Urinary bladder (tissue), 4 donors: ENCODE measurements at places on chromosomes 16 and 17.

DNA sequence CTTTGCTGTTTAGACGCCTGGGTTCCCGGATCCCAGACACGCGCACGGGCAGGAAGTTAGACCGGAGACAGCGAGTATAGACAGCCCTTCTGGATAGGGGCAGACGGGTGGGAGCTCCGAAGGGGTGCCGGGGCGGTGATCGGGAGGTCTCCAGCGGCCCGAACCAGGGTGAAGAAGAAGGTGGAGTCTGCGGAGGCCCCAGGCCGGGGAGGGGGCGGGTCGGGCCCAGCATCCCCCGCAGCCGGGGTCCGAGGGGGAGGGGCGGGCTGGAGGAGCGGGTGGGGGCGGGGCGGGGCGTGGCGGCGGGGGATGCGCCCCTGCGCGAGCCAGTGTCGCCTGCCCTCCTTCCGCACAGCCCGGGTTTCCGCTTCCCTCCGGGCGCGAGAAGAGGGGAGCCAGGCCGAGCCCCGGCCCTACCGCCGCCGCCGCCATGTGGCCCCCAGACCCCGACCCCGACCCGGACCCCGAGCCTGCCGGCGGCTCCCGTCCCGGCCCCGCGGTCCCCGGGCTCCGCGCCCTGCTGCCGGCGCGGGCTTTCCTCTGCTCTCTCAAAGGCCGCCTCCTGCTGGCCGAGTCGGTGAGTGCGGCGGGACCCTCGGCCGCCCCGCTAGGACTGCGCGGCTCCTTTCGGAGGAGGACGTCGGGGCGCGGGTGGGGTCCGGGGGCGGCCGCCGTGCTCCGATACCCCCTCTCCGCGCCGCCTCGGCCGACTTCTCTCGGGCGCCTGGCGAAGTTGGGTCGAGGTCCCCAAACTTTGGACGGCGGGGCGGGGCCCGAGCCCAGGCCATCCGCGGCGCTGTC, at the start of gene CMTM3:
Gene CMTM3 (plus strand): TSS at position 329 of the 801 bp plus-strand sequence. CDS start 102 bp downstream, at position 431.
- peak; percentile 55 for DNase-seq

DNA sequence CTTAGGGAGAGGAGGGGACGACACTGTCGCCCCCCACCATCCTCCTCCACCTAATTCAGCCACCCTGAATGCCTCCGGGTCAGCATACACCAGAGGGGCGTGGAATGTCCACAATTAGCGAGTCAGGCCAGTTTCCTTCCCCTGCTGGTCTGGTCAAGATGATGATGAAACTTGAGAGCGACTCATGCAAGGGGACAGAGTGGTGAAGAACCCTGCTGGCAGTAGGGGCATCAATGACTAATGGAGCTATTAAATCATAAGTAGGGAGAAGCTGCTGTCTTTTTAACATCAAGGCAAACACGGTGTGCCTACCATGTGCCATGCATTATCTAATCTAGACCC, 7.2 kb downstream of the SPACA3 start:
- no peak for DNase-seq

DNA sequence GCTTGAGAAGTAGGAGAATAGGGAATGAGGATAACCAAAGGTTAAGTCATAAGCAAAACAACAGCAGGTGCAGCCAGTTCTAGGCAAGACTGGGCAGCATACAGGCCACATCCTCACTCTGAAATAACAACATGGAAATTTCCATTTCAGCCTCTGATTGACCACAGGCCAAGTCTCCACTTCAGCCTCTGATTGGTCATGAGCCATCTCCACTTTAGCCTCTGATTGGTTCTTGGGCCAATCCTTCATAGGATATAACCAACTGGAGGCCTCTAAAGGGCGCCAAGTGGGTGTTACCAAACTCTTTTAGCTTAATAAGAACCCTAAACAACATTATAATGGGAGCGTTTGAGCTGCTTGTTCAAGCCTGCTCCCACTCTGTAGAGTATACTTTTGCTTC, 512.0 kb downstream of the NPIPA7 start:
- no peak for DNase-seq

DNA sequence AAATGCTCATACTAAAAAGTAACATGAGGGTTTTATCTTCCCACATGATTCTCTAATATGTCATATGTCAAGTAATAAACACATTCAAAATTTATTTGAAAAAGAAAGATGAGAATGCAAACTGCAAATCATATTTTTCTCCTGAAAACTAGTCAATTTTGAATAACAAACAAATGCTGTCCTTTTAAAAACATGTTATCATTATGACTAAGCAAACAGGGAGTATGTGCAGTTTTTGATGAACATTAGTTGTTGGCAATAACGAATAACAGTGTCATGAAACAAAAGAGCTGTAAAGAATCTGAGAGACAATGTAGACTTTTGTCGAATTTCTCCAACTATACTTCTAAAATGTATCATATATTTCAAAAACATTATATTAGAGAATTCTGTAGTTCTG, 34.8 kb downstream of the RPGRIP1L start:
- DNase-seq = no peak

GRCh38 chr17:64447526-64447925, 1.4 kb upstream of the MILR1 start:
- no peak for DNase-seq

DNA sequence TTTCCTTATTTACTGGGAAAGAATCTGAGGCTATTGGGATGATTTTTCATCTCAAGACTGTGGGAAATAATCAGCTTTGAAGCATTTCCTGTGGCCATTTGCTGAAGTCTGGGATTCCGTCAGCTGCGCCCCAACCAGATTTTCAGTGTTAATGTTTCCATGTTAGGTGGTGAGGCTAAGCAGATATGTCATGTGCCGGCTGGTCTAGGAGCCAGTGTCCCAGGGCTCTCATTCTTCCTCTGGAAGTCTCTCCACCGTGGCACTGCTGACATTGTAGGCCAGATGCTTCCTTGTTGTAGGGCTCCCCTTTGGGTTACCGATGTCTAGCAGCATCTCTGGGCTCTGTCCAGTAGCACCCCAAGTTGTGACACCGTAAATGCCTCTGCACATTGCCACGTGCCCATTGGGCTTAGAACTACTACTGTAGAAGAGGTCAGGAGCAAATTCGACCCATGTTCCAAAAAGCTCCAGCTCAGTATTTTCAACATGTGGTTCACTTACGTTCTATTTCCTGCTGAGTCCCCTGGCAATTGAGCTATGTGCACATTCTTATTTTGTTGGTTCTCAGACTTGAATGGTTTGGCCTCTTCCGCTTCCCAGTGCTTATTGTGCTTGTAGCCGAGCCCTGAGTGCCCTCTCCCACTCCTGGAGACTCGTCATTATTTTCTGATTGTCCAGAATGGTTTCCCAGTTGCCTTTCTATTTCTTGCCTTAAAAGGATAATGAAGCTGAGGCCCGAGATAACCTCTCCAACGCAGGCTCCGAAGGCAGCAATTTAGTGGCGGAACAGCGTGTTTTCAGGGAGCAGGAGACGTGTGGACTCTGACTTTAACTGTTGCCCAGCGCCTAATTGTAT, 82.2 kb downstream of the SPECC1 start:
- no peak for DNase-seq

- no peak for DNase-seq
Observed at GRCh38 chr16:49148410-49148809, 133.2 kb downstream of the CBLN1 start.

DNA sequence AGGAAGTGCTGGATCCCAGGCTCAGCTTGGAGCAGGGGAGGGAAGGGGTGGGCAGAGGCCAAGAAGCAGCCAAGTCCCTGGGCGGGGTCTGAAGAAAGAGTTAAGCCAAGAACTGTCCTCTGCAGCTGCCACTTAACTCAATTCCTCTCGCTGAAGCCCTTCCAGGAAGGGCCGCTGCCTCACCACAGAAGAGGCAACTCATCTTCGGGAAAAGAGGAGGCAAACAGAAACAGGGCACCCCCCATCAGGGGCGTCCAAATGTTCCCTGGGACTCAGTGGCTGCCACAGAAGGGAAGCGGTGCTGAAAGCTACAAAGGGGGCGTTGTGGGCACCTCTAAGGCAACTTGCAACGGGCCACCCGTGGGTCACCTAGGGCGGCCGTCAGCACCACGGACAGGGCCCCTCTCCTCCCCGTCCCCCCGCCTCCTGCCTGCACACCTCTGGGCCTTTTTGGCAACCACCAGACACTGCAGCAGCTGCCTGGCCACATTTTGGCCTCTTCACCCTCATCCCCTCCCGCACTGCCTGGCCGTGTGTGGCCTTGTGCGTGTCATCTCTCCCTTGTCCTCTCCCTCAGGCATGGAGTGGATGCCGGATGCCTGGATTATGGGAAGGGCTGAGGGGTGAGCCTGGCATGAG, 2.5 kb downstream of the TLCD3B start:
- no peak for DNase-seq
